ENCODE measurements at places on chromosomes 7 and 10.

GRCh38 chr7:88307412-88307811 is 718 bp upstream of the STEAP4 start:
- no peak for DNase-seq

- no peak for DNase-seq
These were observed 391.9 kb upstream of the LRGUK start for GRCh38 chr7:133735222-133735621.

DNA sequence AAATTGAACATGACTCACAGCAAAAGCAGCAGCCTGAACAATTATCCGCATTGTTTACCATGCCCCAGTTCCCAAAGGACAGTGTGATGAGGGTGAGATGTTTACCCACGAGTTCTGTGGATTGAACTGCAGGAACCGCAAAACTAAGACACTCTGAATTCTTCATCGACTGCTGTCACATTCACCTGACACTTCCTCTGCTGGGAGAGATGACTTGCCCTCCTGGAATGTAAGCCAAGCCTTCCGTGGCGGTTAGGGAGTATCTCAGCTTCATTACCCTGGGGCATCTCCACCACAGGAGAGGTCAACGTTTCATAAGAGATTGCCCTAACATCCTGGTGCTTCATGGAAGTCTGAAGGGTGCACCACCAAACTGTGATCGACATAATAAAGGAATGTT is 374.6 kb upstream of the ADARB2 start:
- DNase-seq = no peak

DNA sequence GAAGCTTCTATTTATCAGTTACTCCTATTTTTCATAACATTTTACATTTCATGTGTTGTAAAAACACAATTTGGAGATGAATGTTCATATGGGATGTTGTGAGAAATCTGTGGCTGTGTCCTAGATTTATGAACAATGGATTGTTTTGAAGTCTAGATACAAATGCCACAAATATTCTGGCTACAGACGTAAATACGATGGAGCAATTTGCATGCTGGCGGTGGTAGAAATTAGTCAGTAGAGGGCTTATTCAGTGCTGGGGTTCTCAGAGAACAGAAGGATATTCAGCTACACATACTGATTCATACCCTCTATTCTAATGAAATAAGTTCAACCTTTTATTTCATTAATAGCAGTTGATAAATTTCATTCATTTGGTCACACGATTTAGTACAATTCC is 48.8 kb downstream of the PLPP4 start:
- DNase-seq = no peak

DNA sequence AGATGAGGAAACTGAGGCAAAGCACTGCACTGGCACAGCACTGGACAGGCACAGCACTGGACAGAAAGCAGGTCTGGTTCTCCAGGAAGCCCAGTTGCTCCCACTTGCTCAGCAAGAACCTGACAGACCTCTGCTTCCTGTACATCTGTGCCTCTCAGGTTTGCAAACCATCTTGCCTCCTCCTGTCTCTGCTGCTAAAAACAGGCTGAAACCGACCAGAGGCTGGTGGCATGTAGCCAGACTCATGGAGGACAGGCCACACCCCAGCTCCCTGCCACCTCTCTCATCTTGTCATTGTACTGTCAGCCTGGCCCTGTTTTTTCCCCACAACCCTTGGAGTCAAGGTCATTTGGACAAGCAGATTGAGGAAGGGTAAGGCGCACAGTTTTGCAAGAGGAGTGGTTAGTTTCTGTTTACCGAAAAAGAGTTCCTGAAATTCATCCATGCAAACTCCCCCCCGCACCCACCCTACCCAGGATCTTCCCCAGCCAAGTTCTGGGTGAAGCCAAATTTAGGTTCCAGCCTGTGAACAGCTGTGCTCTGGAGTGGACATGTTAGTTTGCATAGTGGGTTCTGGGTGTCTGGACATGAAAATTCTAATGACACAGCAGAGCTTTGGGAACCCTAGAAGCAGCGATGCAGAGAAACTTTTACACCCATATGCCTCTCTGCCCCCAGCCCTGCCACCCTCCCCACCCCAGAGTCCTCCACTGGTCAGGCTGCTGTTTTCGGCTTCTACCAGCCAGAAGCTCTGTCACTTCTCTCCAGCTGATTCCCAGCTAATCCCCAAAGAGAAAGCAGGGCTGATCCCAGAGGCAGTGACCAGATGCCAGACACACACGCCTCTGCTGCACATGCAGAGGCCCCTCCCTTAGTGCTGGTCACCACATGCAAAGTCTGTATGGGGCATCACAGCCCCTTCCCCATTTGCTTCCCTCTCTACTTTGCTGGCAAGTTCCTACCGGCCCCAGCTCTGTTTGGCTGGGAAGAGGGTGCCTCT is 8.5 kb upstream of the C10orf105 start:
- peak; percentile 28 for DNase-seq

DNA sequence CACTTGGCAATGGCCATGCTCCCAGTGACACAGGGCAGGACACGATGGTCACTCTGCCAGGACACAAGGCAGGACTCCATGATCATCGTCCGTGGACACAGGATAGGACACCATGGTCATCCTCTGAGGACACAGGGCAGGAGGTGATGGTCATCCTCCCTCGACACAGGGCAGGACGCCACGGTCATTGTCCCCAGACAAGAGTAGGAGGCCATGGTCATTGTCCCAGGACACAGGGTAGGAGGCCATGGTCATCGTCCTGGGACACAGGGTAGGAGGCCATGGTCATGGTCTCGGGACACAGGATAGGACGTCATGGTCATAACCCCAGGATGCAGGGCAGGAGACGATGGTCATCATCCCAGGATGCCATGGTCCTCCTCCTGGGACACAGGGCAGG is 289.2 kb downstream of the TCERG1L start:
- no peak for DNase-seq

- DNase-seq = no peak
These were observed 528.1 kb upstream of the FZD8 start for GRCh38 chr10:36170142-36170719.

DNA sequence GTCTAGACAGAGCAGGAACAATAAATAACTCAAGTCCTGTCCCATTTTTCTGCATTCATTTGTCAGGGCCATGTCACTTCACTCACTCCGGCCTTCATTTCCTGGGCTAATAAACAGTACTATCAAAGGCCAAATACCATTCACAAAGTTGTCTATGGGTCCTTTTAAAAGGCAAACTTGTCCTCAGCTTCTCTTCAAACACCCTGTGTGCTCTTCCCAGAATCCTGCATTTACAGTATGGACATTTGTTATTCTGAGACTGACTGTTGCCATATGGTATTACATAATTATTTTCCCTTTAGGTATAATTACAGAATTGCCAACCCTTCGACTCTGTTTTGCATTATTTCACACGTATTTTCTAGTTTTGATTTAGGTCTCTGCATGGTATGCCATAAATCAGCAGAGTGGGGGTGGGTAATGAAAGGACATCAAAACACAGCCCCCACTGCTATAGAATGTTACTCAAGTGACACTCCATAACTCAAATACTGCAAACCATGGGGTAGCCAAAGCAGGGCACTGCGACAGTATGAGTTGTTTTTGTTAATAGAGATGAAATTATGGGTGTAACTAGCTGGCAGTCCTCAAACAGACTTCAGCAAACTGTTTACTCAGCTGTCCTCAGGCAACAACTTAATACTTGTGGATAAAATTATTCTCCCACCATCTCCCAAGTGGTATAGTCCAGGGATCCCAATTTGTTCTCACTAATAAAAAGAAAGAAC is 183.7 kb downstream of the TRIL start:
- DNase-seq = no peak

DNA sequence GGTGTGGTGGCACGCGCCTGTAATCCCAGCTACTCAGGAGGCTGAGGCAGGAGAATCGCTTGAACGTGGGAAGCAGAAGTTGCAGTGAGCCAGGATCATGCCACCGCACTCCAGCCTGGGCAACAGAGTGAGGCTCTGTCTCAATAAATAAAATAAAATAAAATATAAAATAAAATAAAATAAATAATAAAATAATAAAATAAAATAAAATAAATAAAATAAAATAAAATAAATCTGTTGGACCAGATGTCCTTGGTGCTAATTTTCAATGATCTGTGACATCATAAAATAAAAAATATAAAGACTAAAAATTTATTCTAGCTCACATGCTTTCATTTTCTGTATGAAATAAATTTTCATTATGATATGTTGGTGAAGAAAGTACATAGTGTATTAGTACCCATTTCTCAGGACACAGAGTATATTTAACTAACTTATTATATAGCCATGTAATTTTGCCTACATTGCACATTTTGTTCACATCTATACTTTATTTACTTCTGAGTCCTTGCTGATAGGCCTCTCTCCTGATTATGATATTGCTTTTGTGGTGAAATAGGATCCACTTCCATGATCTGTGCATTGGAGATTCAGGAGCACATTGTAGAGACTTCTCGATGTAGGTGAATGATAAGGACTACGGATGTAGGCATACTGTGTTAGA is 17.8 kb upstream of the HERPUD2 start:
- no peak for DNase-seq

GRCh38 chr10:48390933-48391845 is 84.7 kb downstream of the MAPK8 start:
- DNase-seq = no peak

- no peak for DNase-seq
These were observed at the start of gene FOXL3 for GRCh38 chr7:289756-290553. TSS of gene FOXL3 (plus strand) at chr7:290170. CDS start at chr7:290170, 0 bp downstream.

- no peak for DNase-seq
These were observed 70.2 kb upstream of the ANK3 start for GRCh38 chr10:60459701-60460457.

- no peak for DNase-seq
These were observed 634.8 kb upstream of the GRM3 start for GRCh38 chr7:86008898-86009297.

DNA sequence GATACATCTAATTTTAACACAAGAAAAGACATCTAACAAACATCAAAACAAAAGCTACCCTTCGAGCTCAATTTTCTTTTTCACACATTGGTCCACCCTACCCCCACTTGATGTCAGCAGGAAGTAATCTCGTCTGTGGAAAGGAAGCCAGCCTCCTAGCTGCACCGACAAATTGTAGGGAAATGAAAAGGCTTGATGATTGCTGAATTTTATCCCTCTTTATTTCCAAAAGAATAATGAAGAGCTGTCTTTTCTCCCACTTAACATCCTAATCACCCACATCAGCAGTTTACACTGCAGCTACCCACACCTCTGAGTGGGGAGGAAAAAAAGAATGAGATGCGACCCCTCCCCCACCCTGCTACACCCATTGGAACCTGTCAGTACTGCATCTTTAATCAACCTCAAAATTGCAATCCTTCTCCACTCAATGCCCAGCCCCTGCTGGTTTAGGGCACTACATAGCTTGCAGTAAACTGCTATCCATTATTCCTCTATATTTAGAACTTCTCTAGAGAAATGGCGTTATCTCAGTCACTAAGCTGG is 10.6 kb upstream of the CPVL start:
- DNase-seq = no peak

DNA sequence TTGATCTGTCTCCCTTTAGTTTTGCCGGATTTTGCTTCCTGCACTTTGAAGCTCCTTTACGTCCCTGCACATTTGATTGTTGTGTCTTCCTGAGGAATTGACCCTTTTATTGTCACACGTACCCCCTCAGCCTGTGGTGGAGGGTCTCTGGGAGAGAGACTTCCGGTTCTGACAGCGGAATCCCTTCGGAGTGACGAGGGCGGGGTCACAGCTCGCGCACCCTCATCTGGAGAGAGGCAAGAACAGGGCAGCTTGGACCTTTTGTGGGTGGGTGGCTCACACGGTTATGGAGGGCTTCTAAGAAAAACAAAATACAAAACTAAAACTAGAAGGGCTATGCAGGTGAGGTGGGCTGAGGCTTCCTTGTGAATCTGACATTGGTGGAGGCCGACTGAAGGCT is 26.0 kb downstream of the AMZ1 start:
- DNase-seq = no peak

GRCh38 chr10:97596101-97597082 is 6.9 kb downstream of the C10orf62 start:
- no peak for DNase-seq

GRCh38 chr7:78223598-78223997 is 425.0 kb downstream of the PHTF2 start:
- DNase-seq = no peak

DNA sequence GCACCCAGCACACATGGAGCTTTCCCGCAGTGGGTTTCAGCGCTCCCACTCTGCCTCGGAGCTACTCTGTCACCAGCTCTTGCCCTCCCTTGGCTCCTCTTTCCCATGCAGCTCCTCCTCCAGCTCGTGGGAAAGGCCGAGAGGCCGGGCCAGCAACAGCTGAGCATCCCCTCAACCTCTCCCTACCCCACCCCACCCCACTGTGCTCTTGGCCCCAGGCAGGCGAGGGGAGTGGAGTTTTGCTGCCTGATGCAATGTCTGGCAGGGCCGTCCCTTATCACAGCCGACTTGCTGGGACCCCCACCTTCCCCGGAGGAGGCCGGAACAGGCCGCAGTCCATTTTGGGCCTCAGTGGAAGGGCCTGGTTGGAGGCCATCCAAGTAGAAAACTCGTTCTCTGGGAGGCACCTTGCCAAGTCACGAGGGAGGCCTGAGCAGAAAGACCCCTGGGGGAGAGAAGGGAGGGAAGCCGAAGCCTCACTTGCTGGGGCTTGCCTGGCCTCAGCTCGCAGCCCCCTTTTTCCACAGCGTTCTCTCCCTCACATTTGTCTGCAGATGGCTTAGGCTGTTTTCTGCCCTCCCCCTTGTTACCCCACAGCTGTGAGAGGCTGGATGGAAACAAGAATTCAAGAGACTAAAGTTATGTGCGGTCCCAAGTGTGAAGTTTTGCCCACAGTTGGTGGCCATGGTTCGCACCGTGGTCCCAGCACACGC is 35.3 kb downstream of the CHST3 start:
- DNase-seq = no peak

DNA sequence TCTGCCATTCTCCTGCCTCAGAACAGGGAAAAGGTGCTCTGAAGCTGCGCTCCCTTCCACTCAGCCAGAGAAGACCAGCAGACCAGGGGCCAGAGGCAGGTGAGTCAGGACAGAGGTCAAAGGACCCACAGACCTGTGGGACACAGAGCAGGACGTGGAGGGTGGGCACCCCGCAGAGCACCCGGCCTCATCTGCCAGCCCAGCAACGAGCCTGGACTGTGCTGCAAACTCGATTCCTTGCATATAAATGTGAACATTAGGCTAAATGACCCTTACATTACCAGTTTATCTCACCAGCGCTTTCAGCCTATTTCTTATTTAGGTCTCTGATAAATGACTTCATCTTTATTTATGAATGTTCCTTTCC is 50.1 kb downstream of the PTPRN2 start:
- no peak for DNase-seq

- no peak for DNase-seq
These were observed 43.7 kb downstream of the ELFN1 start for GRCh38 chr7:1713502-1714484.

GRCh38 chr10:67327626-67328535 is 368.1 kb downstream of the CTNNA3 start:
- DNase-seq = no peak

GRCh38 chr10:130416334-130417150 is 280.4 kb downstream of the GLRX3 start:
- no peak for DNase-seq

GRCh38 chr7:151756076-151756731 is 120.7 kb downstream of the PRKAG2 start:
- peak; percentile 9 for DNase-seq

GRCh38 chr7:107891636-107892366 is 818 bp downstream of the DLD start:
- DNase-seq = no peak

All from SIG-M5 (cell line).